ENCODE measurements at places on chromosomes 6 and 20. TPM values are rescaled to one million over a fixed set of nuclear protein-coding genes. Genes with fewer than 3 reads are reported as not detected.

PROKR2 gene
- not detected for total RNA-seq

TREML1 gene
- not detected for total RNA-seq

TINAG gene
- not detected for total RNA-seq

GTSF1L gene
- total RNA-seq = not detected

PPP1R3G gene
- total RNA-seq = 0.04 TPM

TOX2 gene
- total RNA-seq = not detected
